ENCODE measurements at places on chromosomes 4 and X. TPM values are rescaled to one million over a fixed set of nuclear protein-coding genes. Genes with fewer than 3 reads are reported as not detected.
A peak's percentile ranks its signal among the peaks of the same experiment; 100 is the strongest.

Gene HGFAC
- not detected for total RNA-seq

Gene GLRA2
- total RNA-seq, result not detected

Gene ERVMER34-1
- total RNA-seq, result not detected

Gene MAGEC3
- not detected for total RNA-seq

DNA sequence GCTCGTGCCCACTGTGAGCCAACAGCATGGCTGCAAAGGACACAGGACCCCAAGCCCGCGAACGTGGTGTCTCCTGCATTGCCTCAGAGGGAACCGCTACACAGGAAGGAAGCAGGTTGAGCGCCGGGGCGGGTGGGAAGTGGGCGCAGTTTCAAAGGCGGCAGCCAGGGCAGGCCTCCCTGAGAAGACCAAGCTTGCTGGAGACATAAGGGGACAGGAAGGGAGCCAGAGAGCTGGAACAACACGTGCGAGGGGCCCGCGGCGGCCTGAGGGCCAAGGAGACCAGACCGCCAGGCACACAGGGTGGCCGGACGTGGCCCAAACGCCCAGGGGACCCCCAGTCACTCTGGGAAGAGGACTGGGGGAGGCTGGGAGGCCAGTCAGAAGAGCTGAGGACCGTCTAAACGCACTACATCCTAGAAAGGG is 32.0 kb downstream of the CTBP1 start:
- peak overlapping the region; percentile 25 for H3K27ac ChIP-seq
- no peak overlapping the region for H3K4me3 ChIP-seq
- DNase-seq, result peak; percentile 62
- H3K36me3 ChIP-seq, result peaks cover 28% of the 10 kb centered on the region

DNA sequence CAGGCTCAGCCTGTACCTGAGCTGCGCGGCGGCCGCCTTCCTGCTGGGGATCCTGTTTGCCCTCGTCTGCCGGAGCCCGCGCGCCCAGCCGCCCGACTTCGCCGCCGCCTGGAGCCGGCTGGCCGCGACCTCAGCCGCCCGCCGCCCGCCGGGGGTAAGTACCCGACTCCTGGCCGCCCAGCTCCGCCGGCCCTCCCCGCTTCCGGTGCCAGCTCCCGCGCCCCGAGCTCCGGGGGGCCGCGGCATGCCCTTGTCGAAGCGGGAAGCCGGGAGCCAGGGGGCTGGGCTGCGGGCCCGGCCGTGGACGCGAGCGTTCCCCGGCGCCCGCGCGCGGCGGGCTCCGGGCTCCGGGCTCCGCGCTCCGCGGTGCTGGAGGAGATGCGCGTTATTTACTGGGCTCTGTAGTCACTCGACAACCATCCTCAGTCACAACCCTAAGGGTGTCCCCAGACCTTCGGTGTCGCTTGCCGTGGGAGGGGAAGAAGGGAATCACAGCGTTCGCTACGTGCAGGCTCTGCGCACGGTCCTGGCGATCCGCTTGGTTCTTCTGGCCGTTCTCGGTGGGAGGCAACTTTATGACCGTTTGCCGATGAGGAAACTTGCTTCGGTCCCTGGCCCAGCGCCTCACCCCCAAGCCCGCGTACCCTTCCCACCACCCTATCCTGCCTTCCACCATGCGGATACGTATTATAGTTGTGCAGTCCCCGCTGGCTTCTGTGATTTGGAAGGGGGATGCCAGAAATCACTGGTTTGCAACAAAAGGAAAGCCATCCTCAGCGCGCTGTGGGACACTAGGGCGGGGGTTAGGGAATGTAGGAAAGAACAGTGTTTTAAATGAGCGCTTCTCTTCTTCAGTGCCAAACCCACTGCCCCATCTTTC is 944 bp downstream of the SNX25 start:
- H3K4me1 ChIP-seq, result peaks cover 24% of the 10 kb centered on the region
- peak overlapping the region; percentile 86 for H3K4me3 ChIP-seq
- H3K27me3 ChIP-seq, result no peaks in the 10 kb centered on the region
- H3K27ac ChIP-seq, result no peak overlapping the region
- peak; percentile 47 for DNase-seq

GRCh38 chr4:8090312-8090711 is 68.3 kb downstream of the ABLIM2 start:
- H3K4me3 ChIP-seq, result no peak overlapping the region
- H3K36me3 ChIP-seq, result no peaks in the 10 kb centered on the region
- H3K27me3 ChIP-seq, result no peaks in the 10 kb centered on the region
- no peak overlapping the region for H3K27ac ChIP-seq
- H3K4me1 ChIP-seq, result no peaks in the 10 kb centered on the region

DNA sequence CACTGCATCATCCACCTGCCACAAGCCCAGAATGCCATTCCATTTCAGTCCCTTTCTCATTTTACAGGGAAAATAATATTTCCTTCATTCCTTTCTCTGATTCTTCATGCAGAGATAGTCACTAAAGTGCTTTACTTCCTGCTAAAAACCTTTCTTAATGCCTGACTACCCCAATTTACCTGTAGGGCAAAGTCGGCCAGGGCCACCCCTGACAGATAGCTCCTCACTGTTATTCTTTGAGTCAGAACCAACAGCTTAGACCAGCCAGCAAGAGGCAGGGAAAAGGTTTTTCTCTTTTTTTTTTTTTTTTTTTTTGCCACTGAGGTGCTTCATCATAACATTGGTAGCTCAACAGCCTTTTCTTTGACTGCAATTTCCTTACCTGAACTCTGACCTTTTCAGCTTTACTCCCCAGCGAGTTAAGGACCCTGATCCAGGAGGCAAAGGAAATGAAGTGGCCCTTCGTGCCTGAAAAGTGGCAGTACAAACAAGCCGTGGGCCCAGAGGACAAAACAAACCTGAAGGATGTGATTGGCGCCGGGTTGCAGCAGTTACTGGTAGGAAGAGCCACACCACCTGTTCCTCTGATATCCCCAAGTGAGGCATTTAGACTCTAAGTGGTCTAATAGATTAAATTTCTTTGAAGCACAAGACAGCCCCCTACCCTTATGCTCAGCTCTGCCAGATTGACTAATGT is 85.0 kb downstream of the ALPK1 start:
- H3K36me3 ChIP-seq, result no peaks in the 10 kb centered on the region
- DNase-seq, result no peak
- no peaks in the 10 kb centered on the region for H3K27me3 ChIP-seq
- H3K27ac ChIP-seq, result no peak overlapping the region
- H3K4me1 ChIP-seq, result no peaks in the 10 kb centered on the region
- H3K4me3 ChIP-seq, result no peak overlapping the region

GRCh38 chr4:163484906-163485305 is 9.6 kb upstream of the TMA16 start:
- H3K4me3 ChIP-seq, result no peak overlapping the region
- peak; percentile 69 for DNase-seq
- no peak overlapping the region for H3K27ac ChIP-seq
- H3K27me3 ChIP-seq, result peaks cover 3% of the 10 kb centered on the region
- H3K4me1 ChIP-seq, result no peaks in the 10 kb centered on the region
- H3K36me3 ChIP-seq, result no peaks in the 10 kb centered on the region

DNA sequence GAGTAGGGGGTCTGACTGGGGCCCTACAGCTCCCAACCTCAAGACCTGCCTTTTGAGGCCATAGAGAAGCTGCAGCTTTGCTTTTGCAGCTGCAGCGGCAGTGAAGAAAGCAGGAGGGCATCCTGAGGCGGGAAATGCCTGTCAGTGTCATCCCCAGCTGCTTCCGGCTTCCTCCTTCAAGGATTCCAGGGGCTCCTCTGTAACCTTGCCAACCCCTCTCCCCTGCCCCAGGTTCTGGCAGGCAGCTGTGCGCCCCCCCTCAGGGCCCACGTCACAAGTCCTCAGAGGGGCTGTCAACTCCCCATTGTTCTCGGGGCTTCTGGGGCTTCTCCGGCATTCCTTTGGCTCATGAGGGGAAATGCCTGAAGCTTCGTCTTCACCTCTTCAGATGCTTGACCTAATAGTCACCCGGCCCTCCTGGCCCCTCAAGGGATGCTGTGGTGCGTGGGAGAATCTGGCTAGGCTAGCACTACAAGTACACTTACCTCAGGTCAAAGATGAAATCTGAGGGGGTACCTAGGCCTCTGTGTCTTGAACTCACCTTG is 31.9 kb downstream of the APLN start:
- H3K27me3 ChIP-seq, result no peaks in the 10 kb centered on the region
- DNase-seq, result no peak
- H3K4me1 ChIP-seq, result no peaks in the 10 kb centered on the region
- H3K36me3 ChIP-seq, result no peaks in the 10 kb centered on the region
- no peak overlapping the region for H3K27ac ChIP-seq

- H3K27ac ChIP-seq, result no peak overlapping the region
- DNase-seq, result no peak
- H3K36me3 ChIP-seq, result no peaks in the 10 kb centered on the region
- H3K4me3 ChIP-seq, result no peak overlapping the region
- H3K27me3 ChIP-seq, result no peaks in the 10 kb centered on the region
- no peaks in the 10 kb centered on the region for H3K4me1 ChIP-seq
Observed at GRCh38 chr4:24768604-24769003, 26.8 kb upstream of the SOD3 start.

- H3K36me3 ChIP-seq, result peaks cover 22% of the 10 kb centered on the region
- no peaks in the 10 kb centered on the region for H3K27me3 ChIP-seq
- DNase-seq, result no peak
- H3K4me3 ChIP-seq, result no peak overlapping the region
- H3K4me1 ChIP-seq, result peaks cover 14% of the 10 kb centered on the region
Observed at GRCh38 chr4:77025643-77026321, 50.0 kb downstream of the CCNI start.

DNA sequence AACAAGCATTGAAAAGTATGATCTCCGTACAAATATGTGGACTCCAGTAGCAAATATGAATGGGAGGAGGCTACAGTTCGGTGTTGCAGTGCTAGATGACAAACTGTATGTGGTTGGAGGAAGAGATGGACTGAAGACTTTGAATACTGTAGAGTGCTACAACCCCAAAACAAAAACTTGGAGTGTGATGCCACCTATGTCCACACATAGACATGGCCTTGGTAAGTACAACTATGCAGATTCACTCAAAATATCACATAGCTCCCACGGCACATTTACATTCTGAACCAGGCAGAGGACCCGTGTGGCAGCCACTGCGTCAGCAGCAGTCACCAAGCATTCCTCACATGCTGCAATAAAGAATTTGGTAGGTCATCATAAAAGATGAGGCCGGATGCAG is 41.3 kb downstream of the KLHL5 start:
- H3K27me3 ChIP-seq, result no peaks in the 10 kb centered on the region
- H3K27ac ChIP-seq, result no peak overlapping the region
- no peak overlapping the region for H3K4me3 ChIP-seq
- no peaks in the 10 kb centered on the region for H3K4me1 ChIP-seq

GRCh38 chrX:341541-342101 is 23.0 kb upstream of the GTPBP6 start:
- no peak overlapping the region for H3K27ac ChIP-seq
- H3K4me1 ChIP-seq, result no peaks in the 10 kb centered on the region
- DNase-seq, result no peak
- no peak overlapping the region for H3K4me3 ChIP-seq
- H3K36me3 ChIP-seq, result no peaks in the 10 kb centered on the region

DNA sequence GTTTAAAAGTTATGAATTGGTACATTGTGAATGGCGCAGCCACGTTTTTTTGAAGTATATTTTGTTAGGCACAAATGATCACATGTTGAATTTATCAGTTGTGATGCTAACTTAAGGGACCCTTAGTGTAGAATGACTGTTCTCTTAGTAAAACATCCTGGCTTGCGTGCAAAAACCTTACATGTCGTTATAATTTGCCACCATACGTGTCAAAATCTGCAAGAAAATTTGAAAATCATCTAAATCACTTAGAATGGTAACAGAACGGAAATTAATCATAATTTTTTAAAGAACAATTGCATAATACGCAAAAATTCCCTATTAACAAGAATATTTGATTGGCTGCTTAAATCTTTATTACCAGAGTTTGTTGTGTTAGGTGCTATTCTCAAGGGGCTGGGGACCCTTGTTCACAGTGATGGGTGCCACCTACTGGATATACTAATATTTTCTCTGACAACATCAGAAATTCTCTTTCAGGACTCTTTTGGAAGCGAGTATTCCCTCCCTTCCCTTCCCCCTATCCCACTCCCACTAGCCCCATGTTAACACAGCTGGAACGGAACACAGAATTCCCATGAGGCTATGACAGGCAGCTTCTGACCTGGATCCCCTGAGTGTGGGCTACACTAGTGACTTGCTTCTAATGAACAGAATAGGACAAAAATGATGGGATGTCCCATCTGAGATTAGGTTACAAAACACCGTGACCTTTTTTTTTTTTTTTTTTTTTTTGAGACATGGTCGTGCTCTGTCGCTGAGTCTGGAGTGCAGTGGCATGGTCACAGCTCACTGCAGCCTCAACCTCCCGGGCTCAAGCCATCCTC is 71.8 kb downstream of the SUPT20HL2 start:
- DNase-seq, result no peak
- no peaks in the 10 kb centered on the region for H3K27me3 ChIP-seq
- H3K4me3 ChIP-seq, result no peak overlapping the region
- H3K4me1 ChIP-seq, result no peaks in the 10 kb centered on the region

DNA sequence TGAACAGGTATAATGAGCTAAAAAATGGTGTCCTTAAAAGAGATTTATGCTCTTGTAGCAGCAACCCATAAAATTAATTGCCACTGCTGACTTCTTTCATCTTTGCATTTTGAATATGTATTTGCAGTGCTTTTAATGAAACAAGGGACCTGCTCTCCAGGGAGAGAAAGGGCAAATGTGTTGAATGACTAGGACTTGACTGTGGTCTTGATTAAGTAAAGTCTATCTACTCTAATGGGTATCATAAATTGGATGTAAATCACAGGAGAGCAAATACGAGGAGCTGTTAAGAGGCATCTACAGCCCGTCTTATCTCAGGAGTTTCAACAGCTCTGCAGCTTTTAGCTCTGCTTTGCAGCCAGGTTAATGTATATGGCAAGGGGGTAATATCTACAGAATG is 216.4 kb downstream of the PALLD start:
- H3K27ac ChIP-seq, result no peak overlapping the region
- no peaks in the 10 kb centered on the region for H3K27me3 ChIP-seq
- no peaks in the 10 kb centered on the region for H3K36me3 ChIP-seq
- no peak for DNase-seq
- H3K4me1 ChIP-seq, result no peaks in the 10 kb centered on the region

DNA sequence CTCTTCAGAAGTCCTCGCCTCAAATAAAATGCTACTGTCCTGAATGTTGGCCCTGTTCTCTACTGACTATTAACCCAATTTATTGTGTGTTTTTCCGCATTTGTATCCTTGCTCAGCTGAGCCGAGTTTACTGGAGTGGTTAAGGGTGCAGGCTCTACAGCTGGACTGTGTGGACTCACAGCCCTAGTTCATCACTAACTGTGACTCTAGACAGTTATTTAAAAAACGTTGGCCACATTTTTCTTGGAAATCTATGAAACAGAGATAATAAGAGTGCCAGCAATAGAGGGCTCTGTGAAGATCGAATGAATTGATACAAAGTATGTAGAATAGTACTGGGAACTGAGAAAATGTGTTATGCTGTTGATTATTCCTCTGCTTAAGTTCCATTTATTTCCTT is 2.9 kb upstream of the GUF1 start:
- peaks cover 2% of the 10 kb centered on the region for H3K27me3 ChIP-seq
- H3K4me3 ChIP-seq, result no peak overlapping the region
- no peaks in the 10 kb centered on the region for H3K36me3 ChIP-seq
- DNase-seq, result no peak
- H3K4me1 ChIP-seq, result peaks cover 19% of the 10 kb centered on the region
- H3K27ac ChIP-seq, result no peak overlapping the region
